ENCODE measurements at places on chromosomes 11 and 22.

- DNase-seq, result no peak
These were observed at the start of gene CASP4 for GRCh38 chr11:104968355-104968855. TSS of gene CASP4 (minus strand) at chr11:104968574. CDS start at chr11:104968525, 49 bp downstream.

DNA sequence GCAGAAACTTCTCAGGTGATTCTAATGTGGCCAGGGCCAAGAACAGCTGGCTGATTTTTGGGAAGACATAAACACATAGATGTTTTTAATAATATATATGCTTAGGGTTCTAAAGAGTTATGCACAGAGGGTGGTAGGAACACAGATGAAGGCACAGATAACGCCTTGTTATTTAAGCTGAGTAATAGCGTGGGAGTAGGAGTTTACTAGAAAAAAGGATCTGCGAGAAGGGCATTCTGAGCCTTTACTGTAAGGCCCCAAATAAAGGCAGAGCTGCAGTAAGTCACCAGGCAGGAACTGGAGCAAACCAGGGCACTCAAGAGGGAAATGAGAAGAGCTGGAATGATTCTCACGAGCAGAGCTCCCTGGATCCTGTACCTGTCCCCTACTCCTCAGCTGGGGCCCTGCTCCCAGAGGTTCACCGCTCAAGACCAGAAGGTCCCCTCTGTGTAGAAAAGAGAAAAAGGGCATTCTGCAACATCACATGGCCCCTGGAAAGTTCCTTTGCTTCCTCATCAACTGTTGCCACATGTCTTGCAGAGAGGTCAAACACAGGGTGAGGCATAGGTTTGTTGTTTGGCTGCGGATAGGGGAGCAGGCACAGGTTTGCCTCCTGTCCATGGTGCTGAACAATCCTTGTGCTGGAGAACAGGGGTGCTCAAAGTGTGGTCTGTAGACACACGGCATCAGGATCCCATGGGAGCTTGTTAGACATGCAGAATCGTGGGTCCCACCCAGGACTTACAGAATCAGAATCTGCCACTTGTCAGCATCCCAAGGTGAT, 125.7 kb downstream of the TENM4 start:
- no peak for DNase-seq

DNA sequence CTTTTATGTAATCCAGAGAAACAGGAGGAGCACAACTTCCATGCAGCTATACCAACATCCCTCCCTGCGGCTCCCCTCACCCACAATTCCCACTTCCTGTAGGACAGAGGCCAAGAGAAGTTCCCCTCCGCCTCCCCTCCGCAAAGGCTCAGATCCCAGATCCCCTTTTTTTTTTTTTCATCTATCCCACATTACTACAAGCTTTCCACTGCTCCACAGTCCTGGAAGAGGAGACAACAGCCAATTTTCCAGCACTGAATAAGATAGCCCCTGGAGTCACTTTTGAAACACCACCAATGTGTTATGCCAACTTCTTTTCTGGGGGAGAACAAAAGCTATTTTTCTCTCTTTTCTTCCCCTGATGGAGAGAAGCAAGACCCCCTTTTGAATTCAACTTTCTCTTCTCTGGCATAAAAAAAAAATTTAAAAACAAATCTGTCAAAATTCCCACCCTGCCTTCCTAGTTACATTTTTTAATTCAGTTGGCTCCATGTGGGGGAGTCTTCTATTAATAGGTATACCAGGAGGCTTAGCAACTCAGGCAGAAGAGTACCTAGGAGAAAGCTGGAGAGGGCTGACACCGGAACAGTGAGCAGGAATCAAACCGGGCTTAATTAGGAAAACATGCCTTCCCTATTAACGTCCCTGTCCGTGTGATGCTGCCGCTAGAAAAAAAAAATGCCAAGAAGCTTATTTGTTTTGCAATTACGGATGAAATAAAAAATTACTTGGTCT, 543.4 kb downstream of the BUD13 start:
- no peak for DNase-seq

- no peak for DNase-seq
These were observed 122.2 kb downstream of the ST3GAL4 start for GRCh38 chr11:126477535-126478305.

- DNase-seq, result no peak
These were observed 11.1 kb downstream of the CTR9 start for GRCh38 chr11:10762185-10762584.

- no peak for DNase-seq
These were observed 56.8 kb downstream of the CD82 start for GRCh38 chr11:44622190-44622650.

DNA sequence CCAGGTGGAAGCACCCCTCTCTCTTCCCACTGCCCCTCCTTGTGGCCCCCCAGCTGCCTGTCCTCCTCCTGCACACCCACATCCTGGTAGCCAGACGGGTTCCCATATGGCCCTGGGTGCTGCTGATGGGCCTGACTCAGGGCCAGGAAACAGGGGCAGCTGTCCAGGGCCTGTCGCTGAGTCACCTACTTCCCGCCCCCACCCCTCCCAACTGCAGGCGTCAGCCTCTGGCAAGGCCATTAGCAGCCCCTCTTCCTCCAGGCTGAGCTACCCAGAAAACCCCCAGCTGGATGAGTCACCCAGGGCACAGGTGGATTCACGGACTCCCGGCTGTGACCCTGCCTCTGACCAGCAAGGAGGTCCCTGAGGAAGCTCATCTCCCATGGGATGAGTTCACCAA, 6.9 kb upstream of the GAL start:
- peak; percentile 78 for DNase-seq

DNA sequence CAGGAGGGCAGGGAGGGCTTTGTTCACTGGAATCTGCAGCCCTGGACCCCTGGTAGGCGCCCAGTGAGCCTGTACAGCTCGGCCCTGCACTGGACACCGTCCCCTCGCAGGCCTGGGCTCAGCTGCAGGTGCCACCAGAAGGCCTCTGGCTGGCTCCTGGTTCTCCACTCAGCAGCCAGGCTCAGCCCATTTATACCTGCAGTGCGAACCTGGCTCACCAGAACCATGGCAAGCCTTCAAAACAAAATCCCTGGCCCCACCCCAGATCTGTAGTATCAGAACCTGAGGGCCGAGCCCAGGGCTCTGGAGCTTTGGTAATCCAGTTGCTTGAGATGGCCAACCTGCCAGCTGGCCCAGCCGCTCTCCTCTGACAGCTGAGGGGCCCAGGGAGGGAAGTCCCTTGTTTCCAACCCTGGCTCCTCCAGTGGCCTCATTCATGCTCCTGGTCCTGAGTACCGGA, 870 bp upstream of the FREY1 start:
- no peak for DNase-seq

DNA sequence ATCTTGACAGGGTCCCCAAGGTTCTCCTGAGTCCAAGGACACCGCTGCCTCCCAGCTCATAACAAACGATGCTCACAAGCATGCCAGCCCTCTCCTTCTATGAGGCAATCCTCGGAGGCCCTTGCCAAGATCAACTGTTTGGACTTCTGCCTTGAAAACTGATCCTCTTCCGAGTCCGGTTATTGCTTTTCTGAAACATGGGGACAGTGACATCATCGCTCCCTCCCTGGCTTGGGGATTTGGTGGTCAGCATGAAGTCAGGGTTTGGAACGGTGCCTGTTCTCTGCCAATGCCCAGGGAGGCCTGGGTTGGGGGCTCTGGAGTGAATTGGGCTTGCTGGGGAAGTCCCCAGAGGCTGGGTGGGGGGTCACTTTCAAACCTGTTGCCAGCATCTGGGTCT, 149.3 kb downstream of the FBXO7 start:
- peak; percentile 66 for DNase-seq

DNA sequence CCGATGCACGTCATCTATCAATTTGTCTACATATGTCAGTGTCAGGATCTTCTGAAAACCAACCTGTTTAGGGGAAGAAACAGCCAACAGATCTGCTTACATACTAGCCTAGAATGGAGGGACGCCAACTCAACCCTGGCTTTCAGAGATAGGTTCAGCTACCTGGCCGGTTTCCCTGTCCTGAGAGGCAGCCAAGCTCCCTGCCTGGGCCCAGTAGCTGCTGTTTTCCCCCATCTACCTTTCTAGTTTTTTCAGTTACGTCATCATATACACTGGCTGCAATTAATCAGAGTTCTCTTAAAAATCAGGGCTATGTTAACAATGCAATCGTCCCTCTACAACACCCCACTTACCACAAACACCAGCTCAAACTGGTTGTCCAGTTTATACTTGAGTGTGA, 1.0 kb downstream of the SRPRA start:
- DNase-seq, result no peak

DNA sequence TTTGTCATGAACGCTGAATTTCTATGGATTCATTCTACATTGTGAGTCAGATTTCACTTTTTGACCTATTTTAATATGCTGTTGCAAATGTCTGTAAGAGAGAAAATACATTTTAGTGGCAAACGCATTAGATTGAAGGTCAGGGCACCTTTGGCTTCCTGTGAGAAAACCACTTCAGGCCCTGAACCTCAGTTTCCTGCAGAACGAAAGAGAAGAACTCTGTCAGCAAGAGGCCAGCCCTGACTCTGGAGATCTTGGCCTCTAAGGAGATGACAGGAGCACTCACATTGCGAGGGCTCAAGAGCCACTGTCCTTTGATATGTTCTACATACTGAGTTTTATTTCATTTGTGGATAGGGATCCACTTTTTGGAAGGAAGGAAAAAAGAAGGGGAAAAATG, 83.6 kb downstream of the KCNJ1 start:
- no peak for DNase-seq

GRCh38 chr11:35794850-35795249, 132.3 kb downstream of the TRIM44 start:
- peak; percentile 8 for DNase-seq

DNA sequence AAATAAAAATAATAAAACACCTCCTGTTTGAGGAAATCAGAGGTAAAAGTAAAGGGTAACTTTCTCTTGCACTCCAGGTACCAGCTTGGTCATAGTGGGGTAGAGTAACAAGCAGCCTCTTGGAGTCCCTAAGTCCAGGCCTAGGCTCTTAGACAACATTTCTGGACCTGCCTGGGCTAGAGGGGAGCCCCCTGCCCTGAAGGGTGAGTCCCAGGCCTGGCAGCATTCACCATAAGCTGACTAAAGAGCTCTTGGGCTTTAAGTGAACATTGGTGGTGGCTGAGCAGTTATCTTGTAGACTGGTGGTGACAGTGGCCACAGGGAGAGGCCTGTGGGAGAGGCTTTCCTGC, 18.6 kb upstream of the OR56A3 start:
- DNase-seq, result no peak

DNA sequence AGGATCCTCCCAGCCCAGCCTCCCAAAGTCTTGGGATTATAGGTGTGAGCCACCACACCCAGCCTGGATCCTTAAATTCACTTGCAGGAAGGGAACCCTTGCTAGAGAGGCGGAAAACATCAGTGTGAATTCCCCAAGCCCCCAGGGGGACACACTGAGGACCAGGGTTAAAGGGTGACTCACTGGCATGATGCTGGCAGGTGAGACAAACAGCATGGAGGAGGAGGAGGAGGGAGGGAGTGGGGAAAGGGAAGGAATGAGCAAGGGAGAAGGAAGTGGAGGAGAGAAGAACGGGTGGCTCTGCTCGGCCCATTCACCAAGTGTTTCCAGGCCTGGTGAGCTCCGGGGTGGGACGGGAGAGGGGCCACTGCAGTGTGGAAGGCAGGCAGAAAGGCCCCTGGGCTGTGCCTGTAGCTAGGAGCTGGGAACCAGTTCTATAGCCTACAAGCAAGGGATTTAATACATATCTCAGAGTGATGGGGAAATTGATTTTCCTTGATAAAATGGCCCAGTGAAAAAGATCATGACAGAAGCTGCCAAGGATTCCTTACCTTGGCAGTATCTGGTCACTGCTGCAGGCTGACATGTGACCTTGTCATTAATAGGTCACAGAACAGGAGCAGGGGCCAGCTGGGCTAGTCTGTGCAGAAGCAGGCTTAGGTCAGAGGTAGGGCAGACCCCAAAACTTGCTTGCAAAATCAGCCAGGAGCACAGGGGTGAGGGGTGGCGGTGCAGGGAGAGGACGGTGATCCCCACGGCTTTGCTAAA, 370.2 kb downstream of the SHANK2 start:
- DNase-seq, result no peak

GRCh38 chr11:26901162-26901561, 92.8 kb upstream of the FIBIN start:
- DNase-seq, result no peak

DNA sequence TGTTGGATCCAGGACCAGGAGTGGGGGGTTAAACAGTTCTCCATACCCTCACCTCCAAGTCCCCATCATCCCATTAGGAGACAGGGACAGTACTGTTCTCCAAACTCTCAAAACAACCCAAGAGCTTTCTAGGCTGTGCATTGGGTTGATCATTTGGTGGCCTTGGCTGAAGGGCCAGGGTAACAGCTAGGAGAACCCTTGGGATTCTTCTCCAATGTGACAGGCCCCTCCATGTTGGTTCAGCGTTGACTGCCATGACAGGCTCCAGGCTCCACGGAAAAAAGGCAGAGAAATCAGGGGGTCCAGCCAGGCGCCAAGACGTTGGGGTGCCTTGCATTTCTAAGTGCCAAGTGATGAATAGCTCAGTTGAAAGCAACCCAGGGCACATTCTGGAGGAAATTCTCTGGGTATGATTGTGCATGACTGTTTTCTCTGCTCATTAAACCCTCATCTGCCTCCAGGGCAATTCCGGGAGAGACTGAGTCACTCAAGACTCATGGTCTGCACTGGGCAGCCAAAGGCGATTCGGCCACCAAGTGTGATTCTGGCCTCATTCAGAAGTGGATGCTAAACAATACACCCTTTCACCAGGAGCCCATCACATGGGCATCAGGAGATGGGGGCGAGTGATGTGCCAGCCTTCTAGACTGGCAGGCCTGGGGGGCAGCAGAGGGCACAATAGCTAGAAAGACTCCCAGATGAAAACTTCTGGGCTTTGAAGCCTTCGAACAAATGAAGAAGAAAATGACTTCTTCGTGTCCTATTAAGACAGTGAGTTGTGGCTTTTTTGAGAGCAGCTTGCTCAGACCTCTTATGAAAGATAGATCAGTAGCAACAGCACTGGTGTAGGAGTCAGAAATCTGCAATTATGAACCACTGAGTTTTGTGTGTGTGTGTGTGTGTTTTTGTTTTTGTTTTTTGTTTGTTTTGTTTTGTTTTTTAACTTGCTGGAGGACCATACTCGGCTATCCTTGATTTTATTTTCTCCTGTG, 27.7 kb downstream of the CD44 start:
- DNase-seq, result peak; percentile 85

DNA sequence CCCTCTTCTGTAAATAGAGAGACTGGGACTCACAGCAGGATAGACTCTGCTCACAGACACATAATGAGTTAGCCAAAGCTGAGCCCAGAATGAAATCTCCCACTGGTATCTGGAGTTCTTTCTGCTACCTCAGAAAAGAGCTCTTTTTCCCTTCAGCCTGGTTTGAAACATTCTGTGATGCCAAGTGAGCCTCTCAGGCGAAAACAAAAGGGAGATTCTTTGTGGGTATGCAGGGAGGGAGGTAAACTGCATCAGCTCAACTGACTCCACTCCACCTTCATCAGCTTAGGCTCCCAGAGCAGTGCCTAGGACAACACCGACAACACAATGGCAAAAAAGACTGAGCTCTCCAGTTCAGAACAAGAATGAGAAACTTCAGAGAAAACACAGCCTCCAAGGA, 55.1 kb upstream of the SCUBE2 start:
- DNase-seq, result no peak

- no peak for DNase-seq
These were observed 5.1 kb upstream of the DCHS1 start for GRCh38 chr11:6660712-6661111.

GRCh38 chr11:88066090-88066489, 109.2 kb downstream of the RAB38 start:
- no peak for DNase-seq

GRCh38 chr11:128412847-128413791, 174.2 kb downstream of the ETS1 start:
- DNase-seq, result no peak

- no peak for DNase-seq
These were observed 2.2 kb downstream of the SLC35F2 start for GRCh38 chr11:107856180-107856980.

- no peak for DNase-seq
These were observed 25.4 kb upstream of the SORL1 start for GRCh38 chr11:121426476-121427399.

GRCh38 chr11:5242933-5243815, 6.5 kb downstream of the HBG1 start:
- DNase-seq, result no peak

Measured in T1000 (cell line).